ENCODE measurements at places on chromosomes 12 and 14.

DNA sequence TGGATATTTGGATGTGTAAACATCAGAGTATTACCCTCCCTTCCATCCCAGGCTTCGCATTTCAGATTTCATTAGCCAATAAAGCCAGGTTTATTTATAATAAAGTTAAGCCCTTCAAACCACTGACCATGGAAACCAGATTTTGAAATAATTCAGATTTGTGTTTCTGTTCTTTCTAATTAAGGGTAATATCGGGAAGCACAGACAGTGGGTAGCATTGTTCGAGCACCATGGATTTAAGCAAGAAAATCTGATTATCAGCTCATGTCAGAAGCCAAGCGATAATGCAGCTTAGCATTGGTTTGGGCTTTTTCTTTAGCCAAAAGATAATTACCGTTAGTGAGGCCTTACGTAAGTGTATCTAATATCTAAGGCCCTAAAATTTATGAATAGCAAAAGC, 116.1 kb downstream of the C12orf42 start:
- DNase-seq = no peak

DNA sequence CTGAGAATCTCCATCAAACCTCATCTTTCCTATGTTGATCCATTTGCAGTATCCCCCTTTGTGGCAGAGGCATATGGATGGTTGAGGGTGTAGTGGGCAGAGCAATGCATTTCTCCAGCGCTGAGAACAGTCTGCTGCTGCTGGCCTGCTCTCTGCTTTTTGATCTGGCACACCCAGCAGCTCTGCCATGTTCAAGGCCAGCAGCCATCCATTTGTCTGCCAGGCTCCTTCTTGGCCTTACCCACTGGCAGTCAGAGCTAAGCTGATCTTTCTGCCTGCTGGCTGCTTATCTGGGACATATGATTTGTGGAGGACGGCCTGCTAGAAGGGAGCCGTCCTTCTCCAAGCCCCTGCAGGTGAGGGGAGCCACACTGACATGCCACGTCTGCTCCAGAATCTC, 17.0 kb downstream of the NPC2 start:
- no peak for DNase-seq

- DNase-seq = no peak
Observed at GRCh38 chr12:106919910-106920544, 35.7 kb upstream of the TMEM263 start.

- DNase-seq = no peak
Observed at GRCh38 chr12:54042970-54043853, 10.4 kb downstream of the HOXC5 start.

GRCh38 chr14:50985124-50985858, 41.0 kb upstream of the PYGL start:
- DNase-seq = peak; percentile 58

DNA sequence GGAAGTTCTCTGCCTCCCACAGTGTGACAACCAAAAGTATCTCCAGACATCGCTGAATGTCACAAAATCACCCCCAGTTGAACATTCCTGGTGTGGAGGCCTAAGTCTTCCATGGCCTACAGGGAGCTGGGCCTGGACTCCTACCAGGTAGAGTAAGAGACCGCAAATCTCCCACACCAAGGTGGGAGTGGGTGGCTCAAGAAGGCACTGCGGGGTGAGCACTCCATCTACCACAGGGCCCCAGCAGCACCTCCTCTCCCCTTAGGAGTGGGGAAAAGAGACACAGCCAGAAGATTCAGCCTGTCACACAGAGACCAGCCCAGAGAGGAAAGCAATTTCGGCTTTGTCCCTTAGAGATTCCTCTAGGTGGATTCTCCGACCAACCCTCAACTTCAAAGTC, 25.5 kb downstream of the LRTM2 start:
- DNase-seq = no peak

DNA sequence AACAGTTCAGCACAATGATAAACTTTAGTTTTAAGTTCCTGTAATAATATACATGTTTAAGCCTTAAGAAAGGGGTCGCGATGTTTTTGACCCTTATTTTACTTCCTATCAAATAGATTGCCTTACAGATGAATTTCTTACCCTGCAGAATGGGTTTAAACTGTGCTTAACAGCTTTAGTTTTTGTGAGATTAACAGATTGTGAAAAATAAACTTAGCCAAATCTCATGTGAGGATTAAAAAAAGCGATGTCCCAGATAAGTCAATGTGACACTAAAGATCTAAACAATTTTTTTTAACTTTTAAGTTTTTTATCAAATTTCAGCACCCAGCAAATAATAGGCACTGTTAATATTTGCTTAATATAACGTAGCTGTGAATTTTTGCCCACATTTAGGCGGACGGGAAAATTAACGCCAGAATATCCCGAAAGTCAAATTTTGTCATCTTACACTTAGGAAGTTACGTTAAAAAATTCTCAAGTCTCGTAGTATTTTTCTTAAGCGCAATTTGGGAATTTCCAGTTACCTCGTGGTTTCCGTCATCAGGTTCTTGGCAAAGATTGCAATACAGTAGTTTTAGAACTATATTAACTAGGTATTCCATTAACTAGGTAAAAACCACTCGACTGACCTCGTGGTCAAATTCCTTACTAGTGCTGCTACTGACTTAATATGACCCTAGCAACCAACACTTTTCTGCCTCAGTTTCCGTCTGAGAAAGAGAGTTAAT, 1.2 kb downstream of the HNRNPC start:
- DNase-seq = no peak

DNA sequence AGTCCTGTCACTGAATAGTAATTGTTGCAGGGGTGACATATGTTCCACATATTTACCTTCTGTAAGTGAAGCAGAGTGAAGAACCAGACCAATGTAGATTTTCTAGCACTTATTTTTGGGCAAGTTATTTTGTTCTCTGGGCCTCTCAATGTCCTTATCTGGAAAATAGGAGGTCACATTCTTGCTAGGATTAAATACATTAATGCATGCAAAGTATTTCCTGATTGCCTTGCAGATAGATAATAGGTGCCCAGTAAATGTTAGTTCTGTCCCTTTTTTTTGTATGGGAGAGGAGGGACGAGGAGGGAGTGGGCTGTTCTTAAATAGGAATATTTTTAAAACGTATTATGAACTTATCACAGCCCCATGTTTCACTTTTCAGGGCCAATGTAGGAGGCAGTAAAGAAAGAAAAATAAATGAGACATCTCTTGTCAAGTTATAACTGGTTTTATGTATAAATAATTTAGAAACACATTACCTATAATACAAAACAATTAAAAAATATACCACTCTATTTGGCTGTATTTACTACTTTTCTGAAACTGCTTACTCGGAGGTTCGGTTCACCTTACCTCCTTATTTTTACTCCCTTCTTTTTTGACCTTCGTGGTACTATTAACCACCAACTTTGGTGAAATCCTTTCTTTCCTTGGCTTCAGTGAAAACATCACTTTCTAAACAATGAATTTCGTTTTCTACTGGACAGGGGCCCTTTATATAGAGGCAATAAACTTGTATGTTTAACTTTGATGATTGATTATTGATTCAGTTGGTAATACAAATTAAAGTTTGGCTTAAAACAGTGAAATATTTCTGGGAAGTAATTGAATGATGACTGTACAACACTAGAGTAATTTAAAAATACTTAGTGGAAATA, 41.9 kb downstream of the DIP2B start:
- no peak for DNase-seq

DNA sequence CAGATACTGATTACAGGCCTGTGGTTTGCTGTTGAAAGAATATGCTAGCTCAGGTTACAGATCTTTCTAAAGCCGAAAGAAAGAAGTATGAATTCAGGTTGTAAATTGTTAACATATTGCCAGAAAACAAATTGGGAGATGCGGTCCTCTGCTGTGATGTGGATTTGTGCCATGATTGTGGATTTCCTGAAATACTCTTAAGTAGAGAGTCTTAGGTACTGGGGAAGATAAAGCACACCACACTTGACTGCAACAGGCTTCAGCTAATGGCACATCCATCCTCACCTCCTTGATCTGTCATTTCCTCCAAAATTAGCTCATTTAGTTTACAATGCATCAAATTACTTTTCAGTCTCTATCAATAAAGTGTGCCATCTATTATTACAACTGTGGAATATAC, 279.2 kb downstream of the SYT1 start:
- no peak for DNase-seq

DNA sequence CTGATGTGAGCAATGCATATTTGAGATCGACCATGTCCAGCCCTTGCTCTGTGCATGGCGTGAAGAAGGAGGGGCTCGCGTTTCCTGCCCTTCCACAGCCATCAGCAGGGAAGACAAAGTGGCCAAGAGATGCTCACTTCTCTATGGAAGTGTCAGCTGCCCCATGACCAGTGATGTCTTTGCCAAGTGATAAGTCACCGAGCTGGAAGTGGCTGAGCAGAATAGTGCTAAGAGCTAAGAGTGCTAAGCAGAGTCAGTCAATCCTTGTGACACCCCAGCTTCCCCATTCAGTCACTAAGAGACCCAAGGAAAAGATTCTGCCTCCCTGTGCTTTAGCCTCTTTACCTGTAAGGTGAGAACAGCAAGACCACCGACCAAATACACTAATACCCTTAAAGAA, 50.5 kb upstream of the CEP83 start:
- no peak for DNase-seq

GRCh38 chr12:31407562-31407961, 81.6 kb upstream of the SINHCAF start:
- no peak for DNase-seq

DNA sequence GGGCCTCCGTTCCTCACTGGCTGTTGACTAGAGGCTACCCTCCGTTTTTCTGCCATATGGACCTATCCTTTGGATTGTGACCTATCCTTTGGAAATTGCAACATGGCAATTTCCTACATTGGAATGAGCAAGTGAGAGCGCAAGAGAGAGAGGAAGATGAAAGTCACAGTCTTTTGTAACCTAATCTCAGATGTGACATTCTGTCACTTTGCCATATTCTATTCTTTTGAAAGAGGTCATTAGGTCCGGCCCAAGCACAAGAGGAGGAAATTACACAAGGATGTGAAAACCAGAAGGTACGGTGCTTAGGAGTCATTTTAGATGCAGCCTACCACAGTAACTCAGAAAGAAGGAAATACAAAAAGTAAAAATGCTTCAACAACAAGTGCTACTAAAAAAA, 47.3 kb upstream of the SRP54 start:
- DNase-seq = no peak

DNA sequence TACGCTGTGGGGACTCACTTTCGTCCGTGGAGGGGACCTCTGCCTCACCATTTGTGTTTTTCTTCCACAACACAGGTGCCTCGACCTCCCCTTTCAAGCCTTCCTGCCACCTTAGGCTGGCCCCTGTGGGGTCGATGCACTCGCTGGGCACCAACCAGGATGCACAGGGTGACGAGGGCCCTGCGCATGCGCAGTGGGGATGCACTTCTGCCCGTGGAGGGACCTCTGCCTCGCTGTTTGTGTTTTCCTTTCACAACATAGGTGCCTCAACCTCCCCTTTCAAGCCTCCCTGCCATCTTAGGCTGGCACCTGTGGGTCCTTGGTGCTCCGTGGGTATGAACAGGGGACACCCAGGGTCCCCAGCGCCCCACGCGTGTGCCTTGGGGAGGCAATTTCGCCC, 356.8 kb downstream of the ALG10 start:
- DNase-seq = no peak

- DNase-seq = no peak
Observed at GRCh38 chr12:116628989-116629388, 69.8 kb downstream of the MAP1LC3B2 start.

GRCh38 chr14:93024493-93024892, 91.2 kb downstream of the ITPK1 start:
- no peak for DNase-seq

- DNase-seq = peak; percentile 95
Observed at GRCh38 chr12:63843721-63844390, 644 bp upstream of the SRGAP1 start.

DNA sequence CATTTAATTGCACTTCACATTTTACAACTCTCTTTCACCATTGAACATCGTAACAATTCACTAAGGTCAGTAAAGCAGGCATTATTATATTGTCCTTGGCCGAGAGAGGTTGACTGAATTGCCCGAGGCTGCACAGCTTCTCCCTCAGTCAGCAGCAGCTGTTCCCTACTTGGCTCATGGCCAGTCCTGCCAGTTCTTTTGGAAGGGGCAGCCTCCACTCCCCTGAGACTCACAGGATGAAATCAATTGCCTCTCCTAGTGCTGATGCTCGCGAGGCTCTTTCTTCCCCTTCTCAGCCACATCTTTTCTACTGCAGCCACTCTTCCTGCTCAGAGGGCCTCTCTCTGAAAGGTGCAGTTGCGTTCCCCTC, 79.9 kb upstream of the KCNA1 start:
- DNase-seq = no peak

GRCh38 chr14:71135911-71136310, 228.7 kb downstream of the PCNX1 start:
- DNase-seq = no peak

- no peak for DNase-seq
Observed at GRCh38 chr12:82867762-82868500, 181.2 kb downstream of the TMTC2 start.

DNA sequence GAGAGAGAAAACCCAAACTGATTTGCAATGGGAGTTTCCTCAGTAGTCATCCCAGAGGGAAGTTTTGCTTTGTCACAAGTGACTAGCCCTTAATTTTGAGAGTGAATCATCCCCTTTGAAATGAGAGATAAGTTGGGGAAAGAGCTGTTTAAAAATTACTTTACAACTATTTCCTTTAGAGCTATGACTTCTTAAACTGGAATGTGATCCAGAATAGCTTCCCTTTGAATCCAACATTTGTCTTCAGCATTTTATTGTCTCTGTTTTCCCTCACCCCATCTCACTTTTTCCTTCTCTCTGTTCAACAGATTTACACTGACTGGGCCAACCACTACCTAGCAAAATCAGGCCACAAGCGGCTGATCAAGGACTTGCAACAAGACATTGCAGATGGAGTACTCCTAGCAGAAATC, 109.3 kb downstream of the NAV3 start:
- no peak for DNase-seq

DNA sequence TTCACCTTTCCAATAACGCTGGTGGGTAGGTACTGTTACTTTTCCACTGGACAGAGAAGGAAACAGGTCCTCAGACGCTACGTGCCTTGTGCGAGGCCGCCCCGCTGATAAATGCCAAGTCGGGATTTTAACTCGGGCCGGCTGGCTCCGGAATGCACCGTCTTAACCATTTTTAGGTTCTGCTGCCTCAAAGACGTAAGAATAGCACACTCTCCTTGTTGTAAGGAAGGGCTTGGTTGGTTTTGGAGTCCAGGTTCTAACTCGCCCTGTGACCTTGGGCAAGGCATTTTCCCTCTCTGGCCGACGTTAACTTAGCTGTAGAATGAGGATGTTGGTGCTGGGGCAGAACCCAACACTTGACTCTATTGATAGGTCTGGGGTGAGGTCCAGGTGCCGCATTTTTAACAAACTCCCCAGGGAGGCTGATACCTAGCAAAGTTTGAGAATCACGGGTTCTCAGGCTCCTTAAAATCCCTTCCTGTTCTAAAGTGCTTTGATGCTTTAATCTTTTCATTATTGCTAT, 814 bp downstream of the ANKRD13A start:
- no peak for DNase-seq

GRCh38 chr14:101480747-101481530, 80.4 kb upstream of the DIO3 start:
- DNase-seq = peak; percentile 45

GRCh38 chr14:68487805-68488590, 304.9 kb downstream of the ZFP36L1 start:
- no peak for DNase-seq

All from posterior cingulate gyrus (tissue), 11 donors.